ENCODE measurements at places on chromosomes 3 and 15.

DNA sequence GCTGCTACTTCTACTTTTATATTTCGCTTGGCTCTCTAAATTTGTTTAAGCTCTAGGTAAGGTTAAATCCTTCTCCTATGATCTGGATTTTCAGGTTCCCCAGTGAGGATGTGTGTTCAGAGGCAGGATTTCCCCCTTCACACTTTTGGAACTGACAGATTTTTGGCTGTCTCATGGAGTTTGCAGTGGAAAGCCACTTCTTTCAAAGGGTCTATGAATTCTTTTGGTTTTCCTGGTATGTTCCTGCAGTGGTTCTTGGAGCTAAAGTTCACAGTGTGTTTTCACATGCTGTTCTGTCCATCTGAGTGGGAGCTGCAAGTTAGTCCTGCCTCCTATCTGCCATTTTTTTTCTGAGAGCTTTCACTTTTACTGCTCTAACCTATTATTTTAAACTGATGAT, 21.6 kb upstream of the TIGIT start:
- DNase-seq: no peak

GRCh38 chr15:100835636-100836035, 44.0 kb upstream of the ALDH1A3 start:
- DNase-seq: no peak

GRCh38 chr3:72065872-72066641, 281.1 kb upstream of the PROK2 start:
- DNase-seq: no peak

- DNase-seq: no peak
These were observed 144.0 kb upstream of the SMAD3 start for GRCh38 chr15:66921319-66921915.

DNA sequence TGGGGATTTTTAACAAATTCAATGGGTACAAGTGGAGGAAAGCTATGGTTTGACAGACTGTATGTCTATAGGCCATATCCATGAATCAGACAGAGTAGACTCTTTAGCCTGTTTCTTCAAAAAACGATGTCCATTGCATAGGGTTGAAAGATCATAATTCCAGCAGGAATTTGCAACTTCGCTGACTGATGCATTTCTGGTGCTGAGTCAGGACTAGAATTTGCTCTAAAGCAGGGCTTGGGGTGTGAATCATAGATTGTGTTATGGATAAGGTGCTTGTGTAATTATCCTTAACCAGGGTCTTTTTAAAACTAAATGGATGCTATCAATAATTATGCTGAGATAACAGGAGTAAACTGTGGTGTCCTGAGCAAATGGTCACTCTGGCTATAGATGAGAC, 200.4 kb upstream of the TBC1D5 start:
- no peak for DNase-seq

- DNase-seq: peak; percentile 86
These were observed 77.1 kb downstream of the BFSP2 start for GRCh38 chr3:133476971-133477375.

DNA sequence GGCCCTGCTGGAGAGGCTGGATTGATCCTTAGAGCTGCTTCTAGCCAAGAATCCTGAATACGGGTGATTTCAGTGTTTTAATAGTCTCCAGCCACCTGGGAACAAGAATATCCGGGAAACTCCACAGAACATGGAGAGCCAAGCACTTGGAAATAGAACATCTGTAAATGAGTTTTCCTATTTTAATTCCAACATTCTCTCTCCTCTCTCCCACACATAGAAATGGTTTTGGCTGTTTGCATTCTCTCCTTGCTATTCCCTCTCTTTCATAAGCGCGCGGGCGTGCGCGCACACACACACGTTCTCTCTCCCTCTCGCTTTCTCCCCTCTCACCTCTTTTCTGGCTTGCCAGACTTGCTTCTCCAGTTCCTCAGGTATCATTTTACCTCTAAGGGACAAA, 50.6 kb downstream of the GADL1 start:
- no peak for DNase-seq

DNA sequence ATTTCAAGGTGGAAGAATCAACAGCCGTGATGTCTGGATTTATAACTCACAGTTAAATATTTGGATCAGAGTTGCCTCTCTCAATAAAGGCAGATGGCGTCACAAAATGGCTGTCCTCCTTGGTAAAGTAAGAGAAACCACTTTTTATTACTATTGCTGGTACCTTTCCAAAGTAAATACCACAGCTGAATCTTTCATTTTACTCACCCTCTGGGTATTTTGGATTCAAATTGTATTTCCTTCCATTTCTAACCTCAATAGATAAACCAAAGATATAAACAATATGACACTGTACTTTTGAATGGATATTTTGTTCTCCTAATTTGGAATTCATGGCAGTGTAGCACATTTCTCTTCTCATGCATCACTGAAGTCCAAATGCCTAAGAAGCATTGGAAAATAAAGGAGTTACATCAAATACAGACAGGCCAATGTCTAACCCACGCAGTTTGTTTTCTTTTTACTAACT, 29.5 kb downstream of the KLHL24 start:
- DNase-seq: no peak

- DNase-seq: no peak
These were observed 20.1 kb upstream of the CGNL1 start for GRCh38 chr15:57356178-57356577.

DNA sequence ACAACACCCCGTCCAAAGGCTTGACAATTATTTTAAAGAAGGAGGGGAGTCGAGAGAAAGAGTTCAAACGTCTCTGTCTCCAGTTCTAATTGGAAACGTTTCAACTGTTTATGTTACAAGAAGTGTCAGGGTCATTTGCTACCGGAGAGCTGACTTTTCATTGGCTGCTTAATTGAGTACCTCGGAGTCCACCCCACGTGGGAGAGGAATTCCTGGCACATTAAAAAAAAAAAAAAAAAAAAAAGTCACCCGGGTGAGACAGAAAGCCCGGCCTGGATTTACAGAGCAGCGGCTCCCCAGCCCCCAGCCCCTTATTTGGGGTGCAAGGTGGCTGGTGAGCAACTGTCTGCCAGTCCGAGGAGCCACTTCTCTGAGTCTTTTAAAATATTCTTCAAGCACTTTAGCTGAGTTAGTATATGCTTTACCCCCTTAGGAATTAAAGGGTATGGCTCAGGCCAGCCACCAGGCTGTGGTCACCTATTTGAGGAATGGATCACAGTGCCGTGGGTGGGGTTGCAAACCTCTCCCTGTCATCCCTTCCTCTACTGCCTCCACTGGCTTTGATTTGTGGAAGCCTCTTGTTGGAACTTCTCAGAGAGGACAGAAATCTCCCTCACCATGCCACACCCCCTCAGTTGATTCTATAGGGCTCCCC, 3.9 kb upstream of the TLE3 start:
- peak; percentile 94 for DNase-seq

DNA sequence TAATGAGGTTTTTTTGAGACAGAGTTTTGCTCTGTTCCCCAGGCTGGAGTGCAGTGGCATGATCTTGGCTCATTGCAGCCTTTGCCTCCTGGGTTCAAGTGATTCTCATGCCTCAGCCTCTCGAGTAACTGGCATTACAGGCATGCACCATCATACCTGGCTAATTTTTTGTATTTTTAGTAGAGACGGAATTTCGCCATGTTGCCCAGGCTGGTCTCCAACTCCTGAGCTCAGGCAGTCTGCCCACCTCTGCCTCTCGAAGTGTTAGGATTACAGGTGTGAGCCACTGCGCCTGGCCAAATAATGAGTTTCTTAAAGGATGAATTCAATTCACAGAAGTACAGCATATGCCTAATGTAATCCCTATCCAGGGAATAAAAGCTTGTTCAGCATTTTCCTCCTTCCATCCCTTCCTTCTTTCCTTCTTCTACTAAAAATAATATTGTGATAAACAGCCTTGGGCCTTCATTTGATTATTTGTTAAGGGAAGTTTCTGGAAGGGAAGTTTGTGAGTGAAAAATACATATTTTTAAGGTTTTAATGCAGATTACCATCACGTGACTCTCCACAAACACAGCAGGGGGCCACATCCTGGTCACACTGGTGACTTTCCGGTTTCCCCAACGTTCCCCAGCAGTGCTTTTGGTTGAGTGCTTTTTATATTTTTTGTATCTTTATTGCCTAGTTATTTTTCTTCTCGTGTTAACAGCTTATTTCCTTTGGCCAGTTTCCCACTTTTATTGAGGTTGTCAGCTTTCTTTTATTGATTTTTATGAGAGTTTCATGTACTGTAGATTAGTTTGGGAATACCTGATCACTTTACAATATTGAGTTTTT, 116.8 kb downstream of the USP13 start:
- no peak for DNase-seq

DNA sequence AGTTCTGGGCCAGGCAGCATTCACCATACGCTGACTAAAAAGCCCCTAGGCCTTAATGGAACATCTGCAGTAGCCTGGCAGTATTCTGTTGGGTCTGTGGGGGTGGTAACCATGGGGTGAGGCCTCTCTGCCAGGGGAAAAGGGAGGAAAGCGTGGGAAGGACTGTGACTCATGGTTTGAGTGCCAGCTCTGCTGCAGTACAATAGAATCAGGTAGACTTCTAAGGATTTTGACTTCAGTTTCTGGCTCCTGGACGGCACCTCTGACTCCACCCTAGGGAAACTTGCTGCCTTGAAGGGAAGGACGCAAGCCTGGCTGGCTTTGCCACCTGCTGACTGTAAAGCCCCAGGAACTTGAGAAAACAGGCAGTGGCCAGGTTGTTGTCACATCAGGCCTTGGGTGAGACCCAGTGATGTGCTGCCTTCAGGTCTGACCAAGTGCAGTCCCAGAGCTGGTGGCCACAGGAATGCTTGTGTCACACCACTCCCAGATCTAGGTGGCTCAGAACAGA, 148.6 kb downstream of the SUCNR1 start:
- DNase-seq: no peak

DNA sequence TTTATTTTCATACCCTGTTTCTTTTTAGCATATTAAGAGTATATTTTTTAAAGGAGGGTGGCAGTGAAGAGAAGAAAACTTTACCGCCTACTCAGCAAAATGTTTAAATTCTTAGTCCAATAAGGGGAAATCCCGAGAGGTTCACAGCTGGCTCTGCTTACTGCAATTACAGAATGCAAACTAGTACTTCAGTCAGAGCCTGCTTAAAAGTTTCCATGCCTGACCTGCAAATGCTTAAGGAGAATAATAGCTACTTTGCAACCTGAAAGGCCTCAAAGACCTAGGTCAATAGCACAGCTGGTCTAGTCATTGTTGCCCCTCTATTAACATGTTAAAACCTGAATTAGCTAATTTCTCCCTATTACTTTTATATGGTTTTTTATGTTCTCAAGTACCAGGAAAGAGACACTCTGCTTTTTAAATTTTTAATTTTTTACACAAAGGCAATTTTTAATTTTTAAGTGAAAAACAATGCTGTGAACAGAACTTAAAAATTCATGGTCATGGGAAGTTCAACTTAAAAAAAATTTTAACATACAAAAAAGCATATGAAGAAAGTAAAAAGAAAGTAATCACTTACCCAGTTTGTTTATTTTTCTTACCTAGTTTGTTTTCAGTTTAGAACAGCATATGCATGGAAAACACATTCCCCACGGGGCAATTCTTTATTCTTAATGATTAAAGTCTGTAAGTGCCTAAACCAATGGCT, 79.2 kb downstream of the P3H2 start:
- DNase-seq: no peak

DNA sequence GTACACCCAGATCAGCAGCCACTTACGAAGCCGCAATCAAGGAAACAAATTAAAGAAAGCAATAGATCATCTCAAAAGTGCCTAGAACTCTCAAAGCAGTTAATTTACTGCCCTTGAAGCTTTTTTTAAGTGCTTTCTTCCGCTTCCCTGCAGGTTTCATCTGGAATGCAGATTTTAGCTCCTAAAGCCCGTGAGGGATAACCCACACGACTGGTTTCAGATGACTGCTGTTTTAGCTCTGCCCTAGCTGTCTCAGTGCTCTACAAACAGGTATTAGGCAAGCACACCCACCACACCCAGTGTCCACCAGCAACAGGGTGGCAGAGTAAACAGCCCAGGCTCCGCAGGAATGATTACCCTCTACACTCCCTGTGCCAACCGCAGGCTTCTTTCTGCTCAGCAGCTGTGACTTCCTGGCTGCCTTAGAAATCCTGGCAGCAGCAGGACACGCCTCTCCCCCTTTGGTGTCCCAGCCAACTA, 126.0 kb downstream of the FMN1 start:
- peak; percentile 64 for DNase-seq

- DNase-seq: no peak
These were observed 751 bp upstream of the DCLK3 start for GRCh38 chr3:36765104-36765503.

DNA sequence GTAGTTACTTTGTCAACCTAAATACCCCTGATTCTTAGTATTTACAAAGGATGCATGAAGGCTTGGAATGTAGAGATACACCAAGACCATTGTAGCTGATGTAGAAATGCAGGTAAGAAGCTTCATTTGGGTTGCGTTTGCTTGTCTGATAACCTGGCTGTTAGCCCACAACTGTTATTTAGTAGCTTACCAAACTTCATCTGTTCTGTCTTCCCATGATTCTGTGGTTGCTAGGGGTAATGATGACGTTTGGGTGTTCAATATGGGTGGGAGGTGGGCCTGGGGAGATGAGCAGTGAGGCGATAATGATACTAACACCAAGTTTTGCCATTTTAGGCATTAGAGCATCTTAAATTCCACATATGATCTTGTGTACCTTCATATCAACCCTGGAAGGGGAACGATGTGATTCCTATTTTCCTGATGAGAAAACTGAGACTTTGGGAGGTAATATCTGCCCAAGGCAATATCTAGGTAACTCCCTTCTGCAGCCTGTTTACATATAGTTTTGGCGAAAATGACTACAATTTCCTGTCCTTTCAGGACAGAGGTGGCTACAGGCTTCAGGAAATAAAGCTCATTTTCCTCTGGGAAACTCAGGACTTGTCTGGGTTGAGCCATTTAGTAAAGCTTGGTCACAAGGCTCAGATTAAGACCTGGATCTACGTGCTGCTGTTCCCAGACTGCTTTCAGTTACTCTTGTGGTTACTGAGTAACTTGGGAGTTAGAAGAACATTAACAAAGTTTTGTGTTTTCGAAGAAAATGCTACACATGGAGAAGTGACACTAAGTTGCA, 26.8 kb downstream of the FNDC3B start:
- no peak for DNase-seq

- DNase-seq: peak; percentile 24
These were observed 2.3 kb upstream of the TM4SF4 start for GRCh38 chr3:149472030-149472797.

GRCh38 chr3:106750092-106750491, 627.1 kb upstream of the CCDC54 start:
- no peak for DNase-seq

DNA sequence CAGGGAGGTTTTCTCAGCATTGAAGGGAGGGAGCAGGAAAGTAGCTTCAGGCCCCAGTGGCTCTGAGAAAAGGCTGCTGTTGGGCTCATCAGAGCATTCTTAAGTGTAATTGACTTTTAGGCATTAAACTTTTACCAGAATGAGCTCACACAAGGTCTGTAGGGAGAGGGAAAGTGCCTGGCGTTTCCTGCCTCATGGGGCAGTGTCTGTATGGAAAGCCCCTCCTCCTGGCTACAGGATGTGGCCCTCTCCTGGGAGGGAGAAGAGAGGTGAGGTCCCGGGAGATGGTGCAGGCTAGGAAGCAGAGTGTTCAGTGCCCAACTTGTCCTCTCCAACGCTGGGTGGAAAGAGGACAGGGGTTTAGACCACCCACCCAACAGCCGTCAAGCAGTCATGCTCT, 21.3 kb upstream of the SCN10A start:
- no peak for DNase-seq

GRCh38 chr3:171194965-171195364, 168.4 kb upstream of the SLC2A2 start:
- no peak for DNase-seq
